GM13977 (cell line): ENCODE measurements at places on chromosomes 1 and 21.

DNA sequence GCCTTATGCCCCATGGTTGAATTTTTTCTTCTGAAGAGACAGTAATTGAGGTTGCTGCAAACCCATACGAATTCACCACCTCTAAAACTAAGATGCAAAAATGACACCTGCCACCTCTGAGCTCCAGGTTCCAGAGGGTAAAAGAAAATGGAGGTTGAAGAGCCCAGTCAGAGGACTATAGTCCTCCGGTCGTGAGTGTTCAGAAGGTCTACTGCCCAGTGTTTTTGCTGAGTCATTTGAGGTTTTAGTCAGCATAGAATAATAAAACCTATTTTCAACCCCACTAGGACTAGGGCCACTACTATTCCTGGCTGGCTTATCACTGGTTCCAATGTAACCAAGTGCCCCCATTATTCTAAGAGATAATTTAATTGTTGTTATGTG, 12.9 kb upstream of the SLAMF7 start:
- no peak for DNase-seq

DNA sequence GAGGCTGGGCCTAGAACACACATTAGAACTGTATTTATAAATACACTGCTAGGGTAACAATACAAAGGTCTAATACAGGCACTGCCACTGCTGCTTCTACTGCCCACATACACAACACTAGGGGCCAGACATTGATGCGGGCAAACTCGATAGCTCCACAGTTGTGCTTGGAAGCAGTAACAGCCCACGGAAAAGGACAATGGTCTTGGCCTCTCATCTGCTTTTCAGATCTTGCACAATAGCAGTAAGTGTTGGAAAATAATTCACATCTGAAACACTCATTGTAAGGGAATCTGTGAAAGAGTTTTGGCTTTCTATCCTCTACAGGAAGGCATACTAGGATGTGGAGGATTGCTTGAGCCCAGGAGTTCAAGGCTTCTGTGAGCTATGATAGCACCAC, 6.9 kb upstream of the SPOCD1 start:
- no peak for DNase-seq

DNA sequence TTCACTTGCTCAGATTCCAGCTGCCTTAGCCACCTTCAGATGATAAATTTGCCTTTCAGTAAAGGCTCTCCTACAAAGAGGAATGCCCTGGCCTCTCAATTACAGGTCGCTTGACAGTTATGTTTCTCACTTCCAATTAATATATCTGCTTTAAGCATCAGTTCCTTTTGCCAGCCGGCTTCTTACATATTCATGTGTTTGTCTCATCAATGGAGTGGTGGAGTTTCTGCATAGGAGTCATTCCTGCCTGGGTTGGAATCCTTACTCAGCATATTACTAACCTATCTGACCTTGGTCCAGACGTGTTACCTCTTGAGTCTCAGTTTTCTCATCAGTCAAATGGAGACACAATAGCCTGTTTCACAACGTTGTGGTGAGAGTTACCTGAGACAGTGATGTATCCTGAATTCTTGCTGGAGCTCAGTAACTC, 9.4 kb upstream of the SESN2 start:
- no peak for DNase-seq

DNA sequence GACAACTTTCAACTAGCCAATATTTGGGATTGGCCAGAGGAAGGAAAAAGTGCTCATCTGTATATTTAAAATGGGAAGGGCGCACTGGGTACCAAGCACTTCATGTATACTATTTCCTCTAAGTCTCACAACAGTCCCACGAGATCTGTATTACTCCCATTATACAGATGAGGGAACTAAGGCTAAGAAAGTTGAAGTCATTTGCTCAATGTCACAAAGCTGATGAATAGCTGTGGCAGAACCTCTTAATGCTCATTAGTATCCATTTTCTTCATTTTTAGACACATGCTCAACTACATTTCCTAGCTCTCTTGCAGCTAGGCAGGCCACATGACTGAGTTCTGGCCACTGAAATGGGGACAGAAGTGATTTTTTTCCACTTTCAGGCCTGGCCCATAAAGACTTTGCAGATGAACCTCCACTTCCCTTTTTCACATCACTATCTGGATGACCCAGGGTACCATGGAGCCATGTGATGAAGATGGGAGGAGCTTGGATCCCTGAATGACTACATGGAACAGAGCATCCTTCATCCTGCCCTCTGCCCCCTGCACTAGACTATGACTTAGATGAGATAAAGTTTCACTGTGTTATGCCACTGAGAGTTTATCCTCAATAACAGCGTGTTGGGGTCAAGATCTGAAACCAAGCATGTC, 31.8 kb downstream of the ATF3 start:
- no peak for DNase-seq

DNA sequence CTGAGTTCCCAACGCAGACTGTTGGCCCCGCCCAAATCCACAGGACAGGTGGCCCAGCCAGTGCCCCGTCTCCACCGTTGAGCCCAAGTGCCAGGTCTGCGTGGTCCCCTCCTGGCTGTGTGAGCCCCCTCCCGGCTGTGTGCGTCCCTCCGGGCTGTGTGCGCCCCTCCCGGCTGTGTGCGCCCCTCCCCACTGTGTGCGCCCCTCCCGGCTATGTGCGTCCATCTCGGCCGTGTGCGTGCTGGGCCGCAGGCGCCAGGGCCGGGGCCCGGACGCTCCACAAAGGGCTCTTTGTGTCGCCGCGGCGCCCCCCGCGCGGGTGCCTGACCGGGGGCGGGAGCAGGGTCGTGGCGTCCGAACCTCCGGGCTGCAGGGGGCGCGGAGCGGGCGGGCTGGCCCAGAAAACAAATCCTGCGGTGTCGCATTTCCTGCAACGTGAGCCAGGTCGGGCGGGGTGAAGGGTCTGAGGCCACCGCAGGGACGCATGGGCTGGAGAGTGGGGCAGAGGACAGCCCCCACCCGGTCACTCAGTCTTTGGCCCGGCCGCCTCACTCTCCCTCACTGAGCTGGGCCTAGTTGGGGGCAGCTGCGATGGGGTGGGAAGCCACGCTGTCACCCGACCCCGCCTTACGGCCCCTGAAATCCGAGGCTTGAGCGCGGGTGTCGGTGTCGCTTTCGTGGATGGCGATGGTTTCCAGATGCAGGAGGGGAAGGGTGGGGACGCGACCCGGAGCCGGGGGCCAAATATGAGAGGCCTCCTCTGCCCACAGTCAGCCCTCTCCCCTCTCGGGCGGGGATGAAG, 18.8 kb downstream of the TNFRSF25 start:
- DNase-seq: no peak

GRCh38 chr21:46605767-46606426, 1.0 kb upstream of the S100B start:
- DNase-seq: peak; percentile 63

DNA sequence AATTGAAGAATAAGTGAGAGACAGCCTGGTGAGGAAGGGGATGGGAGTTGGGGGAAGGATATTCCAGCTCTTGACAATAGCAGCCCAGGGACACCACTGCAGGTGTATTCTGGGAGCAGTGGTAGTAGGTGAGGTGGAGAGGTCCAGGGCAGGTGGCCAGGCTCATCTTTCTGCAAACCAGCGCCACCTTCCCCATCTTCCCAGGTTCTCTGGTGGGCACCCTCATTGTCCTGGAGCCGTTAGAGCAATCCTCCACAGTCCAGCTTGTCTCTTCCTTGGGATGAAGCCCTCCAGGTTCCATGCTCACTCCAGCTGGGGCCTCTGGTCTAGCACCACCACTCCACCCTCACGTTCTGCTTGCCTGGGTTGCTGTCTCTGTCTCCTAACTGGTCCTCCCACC, 97.0 kb downstream of the IER5 start:
- DNase-seq: no peak

GRCh38 chr21:40842197-40842552, 4.8 kb downstream of the DSCAM start:
- no peak for DNase-seq

GRCh38 chr1:229012823-229013222, 258.1 kb upstream of the RAB4A start:
- DNase-seq: no peak

DNA sequence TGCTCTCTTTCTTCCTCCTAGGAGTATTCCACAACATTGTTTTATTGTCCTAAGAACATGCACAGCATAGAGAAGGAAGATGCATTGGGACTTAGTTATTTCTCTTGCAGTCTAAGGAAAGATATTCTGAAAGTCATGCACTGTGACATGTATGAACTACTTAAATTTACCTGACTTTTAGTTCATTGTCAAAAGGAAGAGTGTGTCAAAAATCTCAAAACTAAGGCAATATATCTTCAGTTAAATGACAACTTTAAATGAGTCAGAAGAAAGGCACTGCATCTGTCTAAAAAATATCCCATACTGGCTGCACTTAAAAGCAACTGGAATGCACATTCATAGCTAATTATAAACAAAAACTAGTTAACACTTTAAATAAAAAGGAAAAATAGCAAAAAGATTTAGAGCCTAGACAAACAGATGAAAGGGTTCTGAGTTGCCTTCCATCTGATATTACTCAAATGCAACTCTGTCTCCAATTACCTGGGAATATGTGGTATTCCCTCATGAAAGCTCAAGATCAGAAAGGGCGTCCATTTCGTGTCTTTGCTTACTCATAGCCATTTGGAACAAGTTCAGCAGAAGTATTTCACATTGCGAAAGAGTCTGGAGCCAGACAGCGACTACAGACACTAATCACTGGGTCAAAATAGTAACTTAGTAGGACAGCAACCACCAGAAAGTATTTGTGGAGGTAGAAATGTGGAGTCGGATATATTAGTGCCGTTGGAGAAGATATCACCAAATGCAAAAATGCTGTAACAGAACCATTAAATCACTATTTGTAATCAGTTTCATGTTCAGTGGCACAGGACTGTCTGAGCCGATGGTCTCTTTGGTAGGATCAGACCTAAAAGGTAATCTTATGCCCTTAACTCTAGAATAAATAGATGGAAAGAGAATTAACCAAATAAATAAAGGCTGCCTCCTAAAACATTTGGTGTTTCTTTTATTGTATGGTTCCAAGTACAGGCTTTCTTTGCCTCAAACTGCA, 225.7 kb downstream of the GREM2 start:
- no peak for DNase-seq
